Stimulated activated CD8-positive, alpha-beta memory T cell treated with anti-CD3 and anti-CD28 coated beads, Interleukin-4, amount 100 ng/mL, for 48 hours (primary cell): ENCODE measurements at places on chromosomes 11 and 22.
A peak's percentile ranks its signal among the peaks of the same experiment; 100 is the strongest.

DNA sequence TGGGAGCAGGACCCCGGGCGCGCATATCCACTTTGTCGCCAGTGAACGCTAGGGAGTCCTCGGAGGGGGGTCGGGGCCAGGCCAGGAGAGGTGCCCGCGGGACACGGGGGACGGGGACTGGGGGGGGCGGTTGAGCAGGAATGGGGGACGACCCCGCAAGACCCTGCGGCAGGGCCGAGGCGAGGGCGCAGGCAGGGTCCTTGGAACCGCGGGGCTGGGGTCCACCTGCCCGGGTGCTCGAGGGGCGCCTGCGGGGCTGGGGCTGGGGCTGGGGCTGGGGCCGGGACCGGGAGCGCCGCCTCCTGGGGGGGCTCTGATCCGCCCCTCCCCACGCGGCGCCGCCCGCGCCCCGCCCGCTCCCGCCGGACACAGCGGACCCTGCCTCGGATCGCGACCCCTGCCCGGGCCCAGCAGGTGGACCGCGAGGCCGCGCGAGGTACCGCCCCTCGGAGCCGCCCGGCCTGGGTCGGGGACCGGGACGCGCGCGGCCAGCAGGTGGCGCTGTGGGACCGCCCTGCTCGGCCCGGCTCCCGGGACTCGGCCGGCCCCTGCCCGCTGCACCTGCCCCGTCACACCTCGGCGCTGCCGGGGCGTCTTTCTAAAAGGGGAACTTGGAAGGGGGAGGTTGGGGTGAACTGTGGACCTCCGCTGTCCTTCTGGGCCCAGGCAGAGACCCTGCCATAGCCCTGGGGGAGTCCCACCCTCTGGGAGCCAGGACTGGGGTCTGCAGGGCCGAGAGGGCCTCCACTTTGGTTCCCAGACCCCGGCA is 11.0 kb downstream of the CRELD2 start:
- peak; percentile 88 for DNase-seq

- no peak for DNase-seq
Measured at GRCh38 chr11:71474771-71475483, 21.9 kb downstream of the NADSYN1 start.

- DNase-seq: no peak
Measured at GRCh38 chr11:118334745-118335144, 7.8 kb downstream of the CD3D start.

- no peak for DNase-seq
Measured at GRCh38 chr11:116413301-116414242, 359.2 kb downstream of the BUD13 start.

DNA sequence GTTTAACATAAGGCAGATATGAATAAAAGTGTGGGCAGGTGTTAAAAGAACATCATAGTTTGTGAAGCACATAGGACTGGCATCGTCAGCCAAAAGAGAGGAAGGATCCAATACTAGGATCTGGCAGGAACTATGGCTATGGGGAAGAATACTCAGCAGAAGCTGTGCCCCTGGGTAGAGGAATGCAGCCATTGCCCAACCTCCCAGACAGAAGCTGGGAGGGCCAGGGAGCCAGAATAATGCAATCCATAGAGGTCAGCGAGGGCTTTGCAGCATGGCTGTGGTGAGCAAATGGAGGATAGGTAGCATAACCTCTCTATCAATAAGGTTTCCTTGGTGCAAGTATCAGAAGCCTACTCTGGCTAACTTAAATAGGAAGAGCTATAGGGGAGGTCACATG is 11.7 kb upstream of the CSTF3 start:
- DNase-seq: no peak

GRCh38 chr11:12139144-12139881 is 28.9 kb downstream of the MICAL2 start:
- no peak for DNase-seq

DNA sequence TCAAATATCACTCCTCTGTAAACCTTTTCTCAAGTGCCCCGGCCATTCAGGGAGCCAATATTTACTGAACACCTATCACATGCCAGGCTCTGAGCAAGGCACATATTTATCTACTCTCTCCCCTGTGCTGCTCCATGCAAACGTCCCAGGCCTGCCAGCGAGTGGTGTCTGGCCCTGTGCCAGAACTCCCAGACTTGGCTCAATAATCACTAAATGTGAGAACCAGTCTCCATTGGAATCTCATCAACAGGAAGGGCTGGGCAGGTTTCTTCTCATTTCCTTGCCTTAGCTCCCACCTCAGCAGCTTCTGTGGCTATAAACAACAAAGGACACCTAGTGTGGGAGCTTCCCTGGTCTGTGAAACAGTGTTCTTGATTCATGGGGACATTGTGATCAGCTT is 21.7 kb downstream of the RASSF10 start:
- DNase-seq: no peak

DNA sequence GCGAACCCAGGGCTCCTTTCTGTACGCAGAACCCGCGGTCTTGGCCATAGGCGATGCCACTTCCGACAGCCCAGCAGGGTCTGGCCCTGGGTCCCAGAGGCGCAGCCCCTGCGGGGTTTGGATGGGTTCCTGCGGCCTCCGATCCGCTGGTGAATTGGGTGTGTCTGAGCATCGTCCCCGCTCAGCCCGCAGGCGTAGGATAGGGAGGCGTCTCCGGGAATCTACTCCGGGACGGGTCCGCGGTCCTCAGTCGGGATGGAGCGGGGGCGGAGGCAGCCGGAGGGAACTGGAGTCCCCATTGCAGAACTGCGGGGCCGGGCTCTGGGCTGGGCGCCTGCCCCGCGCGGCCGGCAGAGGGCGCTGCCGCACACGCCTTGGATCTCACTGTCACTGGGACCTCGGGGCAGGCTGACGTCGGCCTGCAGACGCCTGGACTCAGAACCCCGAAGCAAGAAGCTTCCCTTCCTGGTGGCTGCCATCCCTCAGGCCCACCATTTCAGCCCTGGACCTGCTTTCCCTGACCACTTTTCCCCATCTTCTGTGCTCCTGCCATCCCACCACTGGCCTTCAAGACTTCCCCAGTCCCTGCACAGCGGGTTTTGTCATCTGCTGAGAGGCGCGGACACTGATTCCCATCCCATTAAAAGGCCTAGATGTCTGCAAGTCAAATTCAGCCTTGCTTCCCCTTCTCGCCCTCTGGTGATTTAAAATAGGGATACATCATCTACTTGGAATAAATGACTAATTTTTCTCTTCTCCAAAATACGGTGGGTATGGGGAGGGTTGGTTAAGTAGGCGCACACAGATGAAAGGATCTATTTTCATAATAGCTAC is 38.3 kb upstream of the CREB3L1 start:
- peak; percentile 88 for DNase-seq

DNA sequence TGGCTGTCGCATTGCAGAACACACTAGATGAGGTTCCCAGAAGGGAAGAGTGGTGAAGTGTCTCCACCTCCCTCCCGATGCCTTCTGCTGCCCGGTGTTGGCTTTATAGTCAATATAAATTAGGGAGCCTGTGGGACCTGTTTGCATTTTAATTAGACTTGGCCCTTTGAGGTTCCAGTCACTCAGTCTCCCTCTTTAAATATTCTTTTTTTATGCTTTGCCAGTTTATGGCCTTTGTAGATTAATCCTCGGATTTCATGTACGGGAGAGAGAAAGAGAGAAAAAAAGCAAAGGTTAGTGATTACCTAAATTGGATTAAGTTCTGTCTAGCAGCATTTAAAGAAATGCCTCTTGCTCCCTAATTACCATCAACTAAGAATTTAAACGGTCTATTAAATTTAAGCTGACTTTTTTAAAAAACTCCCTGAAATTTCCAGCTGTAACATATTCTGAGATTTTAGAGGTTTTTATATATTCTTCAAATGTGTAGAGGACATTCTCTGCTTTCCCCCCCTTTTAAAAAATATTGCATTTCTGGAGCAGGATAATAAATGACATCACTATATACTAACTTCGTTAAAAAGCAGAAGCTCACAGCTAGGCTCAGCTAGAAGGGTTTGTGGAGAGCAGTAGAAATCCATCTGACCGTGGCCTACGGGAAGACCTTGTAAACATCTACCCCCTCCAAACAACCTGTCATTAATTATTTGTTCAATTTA is 84.4 kb downstream of the PRR5L start:
- DNase-seq: no peak

- peak; percentile 43 for DNase-seq
Measured at GRCh38 chr11:3970108-3970507, 114.6 kb downstream of the STIM1 start.

DNA sequence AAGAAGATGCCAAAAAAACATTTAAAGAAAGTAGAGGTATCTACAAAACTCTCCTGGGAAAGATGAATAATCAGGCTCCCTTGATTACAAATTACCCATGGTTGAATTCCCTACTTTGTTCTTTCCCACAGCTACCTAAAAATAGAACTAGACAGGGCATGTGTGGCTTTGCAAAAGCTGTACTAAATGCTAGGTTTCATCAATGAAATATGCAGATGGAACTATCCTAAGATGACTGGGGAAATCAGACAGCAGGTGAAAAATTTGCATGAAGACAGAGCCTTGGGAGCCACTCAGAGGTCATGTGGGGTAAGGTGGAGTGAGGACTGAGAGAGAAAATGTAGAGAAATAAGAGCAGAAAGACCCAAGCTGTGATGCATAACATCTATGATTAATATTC is 14.7 kb downstream of the LAYN start:
- no peak for DNase-seq

DNA sequence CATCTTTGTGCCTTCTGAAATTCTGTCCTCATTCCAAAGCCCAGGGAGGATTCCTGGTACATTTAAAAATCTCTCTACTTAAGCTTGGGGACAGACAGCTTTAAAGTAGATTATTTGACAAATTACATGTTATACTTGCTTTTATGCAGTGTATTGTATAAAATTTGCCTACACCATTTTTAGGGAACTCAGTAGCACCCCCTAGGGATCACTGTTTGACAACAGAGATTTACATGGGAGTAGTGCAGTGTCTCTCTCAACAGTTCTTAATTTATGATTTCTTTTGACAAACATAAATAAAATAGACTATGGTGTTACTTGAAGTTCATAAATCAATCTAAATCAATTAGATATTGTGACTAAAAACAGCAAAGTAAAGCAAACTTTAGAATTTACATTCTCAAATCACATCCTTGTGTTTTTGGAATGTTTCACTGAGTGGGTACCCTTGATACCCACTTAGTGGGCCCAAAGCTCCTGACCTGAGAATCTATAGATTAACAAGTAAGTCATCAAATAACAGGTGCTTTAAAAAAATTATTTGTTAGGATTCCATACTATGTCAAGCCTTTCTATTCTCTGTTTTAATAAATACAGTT is 428.8 kb downstream of the DYNC2H1 start:
- no peak for DNase-seq
